Dermis blood vessel endothelial cell (primary cell): ENCODE measurements at places on chromosomes 6 and 20. TPM values are rescaled to one million over a fixed set of nuclear protein-coding genes. Genes with fewer than 3 reads are reported as not detected.

LRP11 gene
- total RNA-seq, result 13.3 and 37.6 TPM in 2 replicates

SLC17A3 gene
- 0.17 and 0.28 TPM in 2 replicates for total RNA-seq

COL9A3 gene
- total RNA-seq, result 1.3 and 1.9 TPM in 2 replicates

RRAGD gene
- 0.51 and 1.2 TPM in 2 replicates for total RNA-seq

NKX2-2 gene
- total RNA-seq, result not detected in 2 replicates

NOX3 gene
- not detected in 2 replicates for total RNA-seq

C20orf202 gene
- total RNA-seq, result not detected in 2 replicates

LKAAEAR1 gene
- total RNA-seq, result not detected in 2 replicates

SSTR4 gene
- total RNA-seq, result not detected in 2 replicates

SLC13A3 gene
- 0.05 TPM in 1 of 2 replicates, not detected in the other for total RNA-seq

KHDC1L gene
- total RNA-seq, result not detected in 2 replicates

PMEPA1 gene
- 0.93 and 1.9 TPM in 2 replicates for total RNA-seq

LY86 gene
- not detected in 2 replicates for total RNA-seq
